ENCODE measurements at places on chromosomes 11 and 22.

- no peak overlapping the region for H3K4me3 ChIP-seq
- no peaks in the 10 kb centered on the region for H3K4me1 ChIP-seq
- no peak overlapping the region for H3K27ac ChIP-seq
- DNase-seq: no peak
- H3K36me3 ChIP-seq: no peaks in the 10 kb centered on the region
Measured at GRCh38 chr11:77207019-77207485, 79.0 kb downstream of the MYO7A start.

DNA sequence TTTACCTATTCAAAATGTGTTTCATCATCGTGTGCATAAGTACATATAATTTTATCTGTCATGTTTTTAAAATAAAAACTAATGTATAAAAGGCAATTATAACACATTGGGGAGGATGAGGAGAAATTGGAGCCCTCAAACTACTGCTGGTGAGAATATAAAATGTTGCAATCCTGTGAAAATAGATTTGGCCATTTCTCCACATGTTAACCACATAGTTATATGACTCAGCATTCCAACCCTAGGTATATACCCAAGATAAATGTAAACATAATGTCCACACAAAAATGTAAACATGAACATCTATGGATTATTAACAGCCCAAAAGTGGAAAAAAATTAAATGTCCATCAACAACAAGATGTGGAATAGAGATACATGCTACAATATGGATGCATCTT, 928.0 kb upstream of the FAT3 start:
- no peaks in the 10 kb centered on the region for H3K27me3 ChIP-seq
- H3K27ac ChIP-seq: no peak overlapping the region
- no peaks in the 10 kb centered on the region for H3K4me1 ChIP-seq

GRCh38 chr11:44661311-44661717, 65.4 kb upstream of the TSPAN18 start:
- H3K4me1 ChIP-seq: peaks cover 18% of the 10 kb centered on the region
- H3K27me3 ChIP-seq: no peaks in the 10 kb centered on the region
- no peak overlapping the region for H3K4me3 ChIP-seq
- no peaks in the 10 kb centered on the region for H3K36me3 ChIP-seq

DNA sequence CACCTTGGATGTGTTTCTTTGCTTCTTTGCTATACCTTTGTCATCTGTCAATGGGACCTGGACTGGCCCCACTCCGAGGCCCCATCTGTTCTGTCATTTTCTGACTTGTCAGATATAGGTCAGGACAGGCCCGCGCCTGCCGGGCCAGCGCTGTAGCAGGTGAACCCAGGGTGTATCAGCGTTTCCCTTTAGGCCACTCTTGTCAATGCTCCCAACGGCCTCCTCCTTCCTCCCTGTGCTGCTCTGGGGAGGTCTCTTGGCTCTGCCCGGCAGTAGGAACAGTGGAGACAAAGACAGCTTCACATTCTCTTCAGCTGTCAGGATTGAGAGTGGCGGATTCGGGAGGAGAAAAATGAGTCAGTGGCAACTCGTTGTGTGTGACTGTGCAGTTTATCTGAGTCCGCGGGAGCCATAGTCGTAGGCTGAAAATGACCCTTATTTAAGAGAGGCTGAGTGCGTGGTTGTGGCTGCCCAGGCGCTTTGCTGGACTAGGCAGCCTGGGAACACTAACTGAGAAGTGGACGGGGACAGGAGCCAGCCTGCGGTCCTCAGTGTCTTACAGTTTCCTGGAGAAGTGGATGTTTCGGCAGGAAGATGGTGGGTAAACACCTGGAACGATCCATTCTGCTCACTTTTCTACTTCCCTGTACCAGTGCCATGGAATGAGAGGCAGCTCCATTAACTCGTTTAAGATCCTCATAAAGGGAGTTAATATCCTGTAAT, 102.3 kb downstream of the PRR5L start:
- no peak for DNase-seq
- H3K27me3 ChIP-seq: no peaks in the 10 kb centered on the region
- peaks cover 30% of the 10 kb centered on the region for H3K36me3 ChIP-seq

GRCh38 chr11:61095021-61095420, 7.3 kb upstream of the CD5 start:
- no peak for DNase-seq
- H3K4me1 ChIP-seq: peaks cover 61% of the 10 kb centered on the region
- H3K27ac ChIP-seq: no peak overlapping the region
- H3K27me3 ChIP-seq: no peaks in the 10 kb centered on the region

GRCh38 chr11:14644226-14645014, 816 bp downstream of the PDE3B start:
- peak; percentile 58 for DNase-seq
- no peaks in the 10 kb centered on the region for H3K36me3 ChIP-seq

GRCh38 chr11:44188643-44189042, 93.2 kb downstream of the EXT2 start:
- H3K36me3 ChIP-seq: no peaks in the 10 kb centered on the region
- H3K27ac ChIP-seq: no peak overlapping the region
- no peaks in the 10 kb centered on the region for H3K4me1 ChIP-seq
- H3K27me3 ChIP-seq: no peaks in the 10 kb centered on the region
- H3K4me3 ChIP-seq: no peak overlapping the region

GRCh38 chr11:117170210-117170609, 8.3 kb upstream of the SIDT2 start:
- H3K27ac ChIP-seq: no peak overlapping the region
- H3K4me1 ChIP-seq: peaks cover 3% of the 10 kb centered on the region
- no peak for DNase-seq
- peaks cover 28% of the 10 kb centered on the region for H3K36me3 ChIP-seq
- no peak overlapping the region for H3K4me3 ChIP-seq

GRCh38 chr22:49638788-49639187, 188.9 kb downstream of the BRD1 start:
- H3K27me3 ChIP-seq: no peaks in the 10 kb centered on the region
- no peaks in the 10 kb centered on the region for H3K4me1 ChIP-seq
- H3K36me3 ChIP-seq: no peaks in the 10 kb centered on the region
- DNase-seq: no peak
- no peak overlapping the region for H3K4me3 ChIP-seq

- peaks cover 27% of the 10 kb centered on the region for H3K4me1 ChIP-seq
- H3K27ac ChIP-seq: no peak overlapping the region
- no peak overlapping the region for H3K4me3 ChIP-seq
- H3K27me3 ChIP-seq: no peaks in the 10 kb centered on the region
- H3K36me3 ChIP-seq: no peaks in the 10 kb centered on the region
Measured at GRCh38 chr11:72078477-72078876, 1.9 kb downstream of the NUMA1 start.

DNA sequence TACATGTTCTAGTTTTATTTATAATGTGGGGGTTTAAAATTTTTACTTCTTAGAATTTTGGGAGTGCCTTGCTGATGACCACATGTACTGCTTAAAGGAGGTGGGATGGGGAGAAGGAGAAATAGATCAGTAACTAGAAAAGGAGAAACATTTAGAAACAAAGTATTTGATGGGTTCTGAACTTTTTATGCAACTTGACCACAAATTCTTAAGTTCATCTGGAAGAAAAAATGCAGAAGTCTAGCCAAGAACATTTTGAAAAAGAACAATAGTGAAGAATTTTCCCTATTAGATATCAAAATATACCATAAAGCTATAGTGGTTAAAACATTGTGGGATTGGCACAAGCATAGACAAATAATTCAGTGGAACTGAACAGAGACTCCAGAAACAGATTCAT, 73.3 kb upstream of the AMPD3 start:
- no peak overlapping the region for H3K27ac ChIP-seq
- no peaks in the 10 kb centered on the region for H3K27me3 ChIP-seq
- no peak overlapping the region for H3K4me3 ChIP-seq
- no peak for DNase-seq

DNA sequence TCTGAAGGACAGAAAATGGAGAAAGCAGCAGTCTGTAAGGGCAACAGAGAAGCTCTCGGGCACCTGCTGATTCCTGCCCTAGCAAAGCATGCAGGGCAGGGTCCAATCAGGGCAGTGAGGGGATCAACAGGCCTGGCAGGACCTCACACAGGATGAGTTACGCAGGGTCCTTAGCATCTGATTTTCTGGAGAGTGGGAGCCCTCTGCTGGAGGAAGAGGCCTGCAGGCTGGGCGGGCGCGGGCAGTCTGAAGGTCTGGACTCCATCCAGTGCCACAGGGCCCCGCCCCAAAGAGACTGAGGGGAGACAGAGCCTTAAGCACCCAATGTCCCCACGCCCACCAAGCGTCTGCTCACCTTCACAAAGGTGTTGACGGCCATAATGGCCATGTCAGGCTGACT, 28.9 kb downstream of the AP1B1 start:
- no peaks in the 10 kb centered on the region for H3K4me1 ChIP-seq
- no peak for DNase-seq
- no peaks in the 10 kb centered on the region for H3K27me3 ChIP-seq
- H3K36me3 ChIP-seq: peaks cover 37% of the 10 kb centered on the region
- no peak overlapping the region for H3K4me3 ChIP-seq
- H3K27ac ChIP-seq: no peak overlapping the region

- no peak overlapping the region for H3K27ac ChIP-seq
- no peaks in the 10 kb centered on the region for H3K27me3 ChIP-seq
- H3K4me1 ChIP-seq: no peaks in the 10 kb centered on the region
- no peak overlapping the region for H3K4me3 ChIP-seq
- H3K36me3 ChIP-seq: no peaks in the 10 kb centered on the region
- no peak for DNase-seq
Measured at GRCh38 chr11:30983776-30984441, 385.6 kb downstream of the DCDC1 start.

DNA sequence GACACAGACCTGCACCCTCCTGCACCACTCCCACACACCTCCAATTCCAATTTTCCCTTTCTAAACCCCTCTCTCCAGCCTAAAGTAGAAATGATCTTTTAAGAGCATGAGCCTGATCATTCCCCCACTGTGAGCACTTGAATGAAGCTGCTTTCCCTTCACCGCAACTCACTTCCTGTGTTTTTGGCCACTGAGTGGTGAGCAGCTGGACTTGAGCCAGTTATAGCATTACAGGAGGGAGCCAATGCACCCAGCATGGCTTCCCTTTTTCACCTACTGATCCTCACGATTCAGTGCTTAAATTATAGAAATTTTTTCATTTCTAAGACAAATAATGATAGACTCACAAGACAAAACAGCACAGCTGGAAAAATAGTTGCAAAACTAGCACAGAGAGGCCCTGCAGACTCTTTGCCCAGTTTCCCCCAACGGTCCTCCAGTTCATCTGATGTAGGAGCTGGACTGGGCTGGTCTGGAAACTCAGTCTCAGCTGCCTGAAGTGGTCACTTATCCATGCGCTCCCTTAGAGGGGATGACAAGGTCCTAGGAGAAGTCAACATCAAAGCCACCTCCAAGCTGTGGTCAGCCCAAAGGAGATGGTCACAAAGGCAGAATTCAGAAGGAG, 9.7 kb upstream of the APOL4 start:
- H3K27me3 ChIP-seq: no peaks in the 10 kb centered on the region
- H3K27ac ChIP-seq: no peak overlapping the region
- H3K36me3 ChIP-seq: no peaks in the 10 kb centered on the region

DNA sequence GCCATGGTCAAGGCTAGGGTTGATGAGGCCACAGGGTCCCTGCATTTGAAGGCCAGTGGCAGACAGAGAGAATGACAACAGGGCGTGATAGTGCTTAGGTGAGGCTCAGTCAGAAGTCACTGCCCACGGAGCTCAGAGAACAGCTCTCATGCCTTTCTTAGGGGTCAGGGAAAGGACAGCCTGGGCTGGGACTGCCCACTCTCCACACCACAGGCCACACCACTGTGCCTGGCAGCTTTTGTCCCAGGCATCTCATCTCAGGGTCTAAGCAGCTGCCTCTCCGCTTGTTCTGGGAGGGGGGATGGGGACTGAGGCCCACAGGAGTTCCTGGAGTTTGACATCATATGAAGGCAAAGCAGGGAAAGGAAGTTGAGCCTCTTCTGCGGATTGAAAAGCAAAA, 150.2 kb upstream of the B3GAT1 start:
- no peak overlapping the region for H3K27ac ChIP-seq
- H3K4me3 ChIP-seq: no peak overlapping the region
- no peaks in the 10 kb centered on the region for H3K36me3 ChIP-seq
- no peak for DNase-seq
- no peaks in the 10 kb centered on the region for H3K4me1 ChIP-seq

GRCh38 chr11:44760917-44761550, 34.3 kb downstream of the TSPAN18 start:
- no peaks in the 10 kb centered on the region for H3K4me1 ChIP-seq
- no peak overlapping the region for H3K4me3 ChIP-seq
- H3K36me3 ChIP-seq: peaks cover 15% of the 10 kb centered on the region
- no peak overlapping the region for H3K27ac ChIP-seq
- no peaks in the 10 kb centered on the region for H3K27me3 ChIP-seq
- DNase-seq: no peak

DNA sequence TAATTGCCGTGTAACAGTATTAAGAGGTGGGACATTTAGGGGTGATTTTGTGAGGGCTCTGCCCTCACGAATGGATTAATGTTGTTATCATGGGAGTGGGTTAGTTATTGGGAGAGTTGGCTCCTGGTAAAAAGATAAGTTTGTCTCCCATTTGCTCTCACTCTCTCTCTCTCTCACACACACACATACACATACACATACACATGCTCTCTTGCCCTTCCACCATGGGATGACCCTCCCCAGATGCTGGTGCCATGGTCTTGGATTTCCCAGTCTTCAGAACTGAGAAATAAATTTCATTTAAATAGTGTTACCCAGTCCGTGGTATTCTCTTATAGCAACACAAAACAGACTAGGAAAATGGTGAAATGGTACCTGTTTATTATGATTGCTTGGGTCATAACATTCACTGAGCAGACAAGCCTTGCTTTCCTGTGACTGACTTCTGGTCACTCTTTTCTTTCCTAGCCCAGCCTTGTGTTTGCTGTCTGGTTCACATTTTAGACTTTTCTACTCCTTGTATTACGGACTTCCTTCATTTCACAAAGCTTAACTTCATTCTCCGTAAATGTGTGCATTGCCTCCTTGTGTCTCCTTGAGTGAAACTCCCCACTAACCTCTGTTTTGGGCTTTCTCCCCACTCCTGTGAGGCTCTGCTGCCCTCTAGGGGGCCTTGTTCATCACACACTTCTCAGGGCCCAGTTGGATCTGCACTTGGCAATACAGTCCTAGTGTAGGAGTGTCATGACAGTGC, 206.5 kb upstream of the CTSC start:
- H3K27ac ChIP-seq: no peak overlapping the region
- H3K4me1 ChIP-seq: no peaks in the 10 kb centered on the region
- no peaks in the 10 kb centered on the region for H3K36me3 ChIP-seq

- no peaks in the 10 kb centered on the region for H3K4me1 ChIP-seq
- peak; percentile 63 for DNase-seq
- H3K27ac ChIP-seq: no peak overlapping the region
- H3K36me3 ChIP-seq: no peaks in the 10 kb centered on the region
- H3K27me3 ChIP-seq: no peaks in the 10 kb centered on the region
Measured at GRCh38 chr11:65366340-65366773, 11.8 kb downstream of the TIGD3 start.

GRCh38 chr11:44226945-44227344, 83.0 kb downstream of the ALX4 start:
- H3K27me3 ChIP-seq: no peaks in the 10 kb centered on the region
- H3K36me3 ChIP-seq: no peaks in the 10 kb centered on the region
- no peak overlapping the region for H3K4me3 ChIP-seq
